Left ventricle myocardium superior (tissue), 1 donor: ENCODE measurements at places on chromosomes 5 and 9. TPM values are rescaled to one million over a fixed set of nuclear protein-coding genes. Genes with fewer than 3 reads are reported as not detected.

The PCDHB16 gene
- total RNA-seq = 2.7 TPM

- no peak for DNase-seq
Observed at GRCh38 chr5:66002415-66002814, 76.0 kb downstream of the ERBIN start.

DNA sequence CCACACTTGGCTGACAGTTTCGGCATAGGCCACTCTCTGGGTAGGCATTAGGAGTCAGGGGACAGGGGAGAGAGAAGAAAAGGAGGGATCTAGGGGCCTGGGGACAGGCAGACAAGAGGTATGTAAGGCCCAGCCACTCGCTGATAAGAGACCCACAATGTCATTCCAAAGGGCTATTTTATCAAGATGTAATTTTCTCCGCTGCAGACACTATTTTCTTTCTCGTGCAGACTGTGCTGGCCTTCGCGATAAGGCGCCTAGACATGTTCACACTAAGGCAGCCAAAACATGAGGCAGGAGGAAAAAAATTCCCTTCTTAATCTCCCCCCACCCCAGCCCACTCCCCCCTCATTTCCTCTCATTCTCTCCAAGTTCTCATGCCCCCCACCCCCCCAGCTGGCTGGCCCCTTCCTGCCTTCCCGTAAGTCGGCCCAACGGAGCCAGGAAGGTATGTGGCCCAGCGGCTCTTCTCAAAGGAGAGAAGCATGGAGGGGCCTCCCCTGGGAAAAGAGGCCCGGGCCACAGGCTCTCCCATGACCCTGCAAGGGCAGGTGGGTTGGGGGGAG is 44.9 kb upstream of the SYNPO start:
- no peak for DNase-seq

GRCh38 chr5:77305222-77305846 is 94.9 kb downstream of the PDE8B start:
- no peak for DNase-seq

- DNase-seq = no peak
Observed at GRCh38 chr5:72604111-72604797, 97.0 kb upstream of the ZNF366 start.
